ENCODE measurements at places on chromosomes 11 and 22.

GRCh38 chr11:35483131-35483820 is 42.1 kb downstream of the PAMR1 start:
- DNase-seq: no peak

GRCh38 chr11:128695539-128696221 is 1.8 kb downstream of the FLI1 start:
- DNase-seq: no peak

- no peak for DNase-seq
Observed at GRCh38 chr11:3861683-3862082, 6.2 kb downstream of the STIM1 start.

- DNase-seq: no peak
Observed at GRCh38 chr11:13384908-13385640, 77.9 kb downstream of the BTBD10 start.

GRCh38 chr22:20107471-20107901 is 8.4 kb upstream of the RANBP1 start:
- DNase-seq: no peak

DNA sequence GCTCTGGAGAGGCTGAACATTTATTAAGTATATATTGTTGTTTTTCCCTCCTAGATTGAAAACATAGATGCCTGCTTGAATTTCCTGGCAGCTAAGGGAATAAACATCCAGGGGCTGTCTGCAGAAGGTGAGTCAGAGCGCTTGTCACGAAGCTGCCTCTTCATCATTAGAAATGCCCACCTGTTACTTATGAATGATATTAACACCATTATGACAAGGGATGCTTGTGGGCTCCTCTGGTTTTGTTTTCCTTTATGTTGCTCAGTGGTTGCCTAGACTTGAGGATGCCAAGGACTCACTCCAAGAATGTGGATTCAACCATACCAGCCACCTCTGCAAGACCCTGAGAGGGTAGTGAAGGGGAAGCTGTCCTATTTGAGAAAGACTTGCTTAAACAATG is 156.2 kb downstream of the NAV2 start:
- no peak for DNase-seq

DNA sequence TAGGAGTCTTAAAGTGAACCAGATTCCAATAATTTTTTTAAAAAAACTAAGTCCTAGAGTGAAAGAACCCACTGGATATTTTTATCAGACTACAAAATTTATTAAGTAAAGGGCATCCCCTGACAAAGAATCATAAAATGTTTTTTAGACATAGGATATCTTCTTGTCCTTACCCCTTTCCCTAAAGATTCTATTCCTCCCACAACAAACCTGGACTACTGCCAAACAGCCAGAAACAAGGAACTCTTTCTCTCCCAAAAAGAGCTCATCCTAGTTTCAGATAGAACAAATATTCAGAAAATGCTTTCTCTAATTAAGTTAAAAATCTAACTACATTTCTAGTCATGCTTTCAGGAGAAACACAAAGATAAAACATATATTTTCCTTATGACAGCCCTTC is 327.1 kb downstream of the FAM181B start:
- no peak for DNase-seq

GRCh38 chr11:94806419-94806818 is 38.3 kb downstream of the AMOTL1 start:
- DNase-seq: no peak

- no peak for DNase-seq
Observed at GRCh38 chr11:117575856-117576255, 221.2 kb downstream of the DSCAML1 start.
